ENCODE measurements at places on chromosomes 16 and 17.

- no peak for DNase-seq
Observed at GRCh38 chr17:11940904-11941303, 56.4 kb downstream of the ZNF18 start.

DNA sequence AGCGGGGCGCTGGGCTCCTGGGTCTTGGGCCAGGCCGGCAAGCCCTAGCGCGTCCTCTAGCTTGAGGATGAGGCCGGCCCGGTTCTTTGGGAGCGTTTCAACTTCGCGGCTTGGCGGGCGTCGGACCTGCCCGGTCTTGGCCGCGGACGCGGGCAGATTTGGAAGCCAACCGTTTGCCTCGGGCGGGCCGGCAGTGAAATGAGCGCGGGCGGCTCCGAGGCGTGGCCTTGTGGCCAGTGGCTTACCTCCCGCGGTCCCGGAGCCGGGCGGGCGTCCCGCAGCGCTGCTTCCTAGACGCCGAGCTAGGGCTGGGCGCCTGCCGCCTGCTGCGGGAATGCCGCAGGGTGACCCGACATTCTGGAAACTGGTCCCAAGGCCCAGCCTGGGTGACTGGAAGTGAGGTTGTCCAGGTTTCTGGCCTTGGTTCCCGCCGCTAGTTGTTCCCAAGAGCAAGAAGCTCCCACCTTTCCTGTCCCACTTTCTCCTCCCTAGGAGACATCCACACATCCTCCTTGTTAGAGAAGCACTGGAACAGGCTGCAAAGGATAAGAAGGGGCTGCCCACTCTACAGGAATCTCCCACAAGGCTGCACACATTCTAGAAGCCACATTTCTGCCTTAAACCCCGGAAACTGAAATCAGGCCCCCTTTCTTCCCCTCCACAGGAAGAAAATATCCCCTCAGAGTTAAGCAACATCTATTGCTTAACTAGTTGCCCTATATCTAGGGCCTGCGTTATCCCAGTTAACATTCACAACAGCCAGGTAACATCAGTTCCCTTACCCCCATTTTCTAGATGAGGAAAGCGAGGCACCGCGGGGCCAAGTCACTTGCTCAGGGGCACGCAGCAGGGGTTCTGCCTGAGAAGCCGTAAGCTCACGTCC is 4.5 kb upstream of the CBX8 start:
- peak; percentile 63 for DNase-seq

DNA sequence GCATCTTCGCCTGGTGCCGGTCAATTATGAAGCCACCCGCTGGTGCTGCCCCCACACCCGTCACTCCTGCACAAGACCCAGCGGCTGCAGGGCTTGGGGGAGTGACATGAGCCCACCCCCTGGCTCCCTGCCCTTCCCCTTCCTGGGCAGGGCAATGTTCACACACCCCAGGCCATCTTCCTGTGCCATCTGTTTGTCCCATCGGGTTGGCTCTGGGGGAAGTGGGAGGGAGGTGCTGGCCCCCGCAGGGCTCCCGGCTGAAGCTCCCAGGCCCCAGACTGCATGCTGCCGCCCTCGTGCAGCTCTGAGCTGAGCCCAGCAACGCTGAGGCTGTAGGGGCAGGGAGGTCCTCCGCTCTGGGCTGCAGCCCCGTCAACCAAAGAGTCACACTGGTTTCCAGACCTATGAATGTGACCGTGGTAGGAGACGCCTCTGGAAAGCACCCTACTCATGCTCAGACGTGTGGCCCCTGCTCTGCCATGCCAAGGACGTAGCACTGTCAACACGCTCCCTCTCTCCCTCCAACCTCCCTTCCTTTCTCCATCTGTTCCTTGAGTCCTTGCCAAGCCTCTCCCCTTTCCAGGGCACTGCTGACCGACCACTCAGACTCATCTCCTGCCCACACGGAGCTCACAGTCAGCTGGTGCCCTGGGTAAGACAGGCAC is 140.4 kb downstream of the ENGASE start:
- DNase-seq, result no peak

DNA sequence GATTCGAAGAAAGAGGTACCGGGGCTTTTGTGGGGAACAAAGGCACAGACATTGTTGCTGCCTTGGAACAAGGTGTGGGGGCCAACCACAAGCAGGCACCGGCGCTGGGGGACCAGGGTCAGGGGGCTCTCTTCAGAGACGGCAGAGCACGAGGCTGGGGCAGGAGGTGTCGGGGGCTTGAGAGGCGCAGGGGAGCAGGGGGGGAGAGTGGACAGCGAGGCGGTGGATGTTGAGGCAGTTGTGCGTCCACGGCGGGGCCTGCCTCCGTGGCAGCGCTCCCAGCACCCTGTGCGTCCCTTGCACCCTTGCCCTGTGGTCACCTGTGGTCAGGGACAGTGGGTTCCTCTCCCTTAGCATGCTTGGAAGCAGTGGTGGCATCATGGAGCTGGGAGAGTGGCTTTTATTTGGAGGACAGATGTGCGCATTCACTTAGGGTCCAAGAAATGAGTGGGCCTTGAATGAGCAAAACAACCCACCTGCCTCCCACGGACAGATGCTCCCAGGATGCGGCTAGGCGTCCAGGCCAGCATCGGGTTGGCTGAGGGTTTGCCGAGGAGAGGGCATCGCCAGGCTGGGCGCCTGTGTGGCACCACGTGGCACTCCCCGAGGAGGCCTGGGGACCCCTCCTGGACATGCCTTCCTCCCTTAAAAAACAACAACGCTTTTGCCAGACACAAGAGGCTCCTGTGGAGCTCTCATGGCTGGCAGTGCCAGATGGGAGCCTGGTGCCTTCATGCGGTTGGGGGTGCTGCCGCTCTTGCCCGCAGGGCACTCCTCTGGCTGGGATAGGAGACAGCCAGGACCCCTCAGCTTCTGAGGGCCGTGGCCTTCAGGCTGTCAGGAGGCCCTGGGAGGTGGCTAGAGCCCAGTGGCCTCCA is 113.0 kb downstream of the BANP start:
- no peak for DNase-seq

DNA sequence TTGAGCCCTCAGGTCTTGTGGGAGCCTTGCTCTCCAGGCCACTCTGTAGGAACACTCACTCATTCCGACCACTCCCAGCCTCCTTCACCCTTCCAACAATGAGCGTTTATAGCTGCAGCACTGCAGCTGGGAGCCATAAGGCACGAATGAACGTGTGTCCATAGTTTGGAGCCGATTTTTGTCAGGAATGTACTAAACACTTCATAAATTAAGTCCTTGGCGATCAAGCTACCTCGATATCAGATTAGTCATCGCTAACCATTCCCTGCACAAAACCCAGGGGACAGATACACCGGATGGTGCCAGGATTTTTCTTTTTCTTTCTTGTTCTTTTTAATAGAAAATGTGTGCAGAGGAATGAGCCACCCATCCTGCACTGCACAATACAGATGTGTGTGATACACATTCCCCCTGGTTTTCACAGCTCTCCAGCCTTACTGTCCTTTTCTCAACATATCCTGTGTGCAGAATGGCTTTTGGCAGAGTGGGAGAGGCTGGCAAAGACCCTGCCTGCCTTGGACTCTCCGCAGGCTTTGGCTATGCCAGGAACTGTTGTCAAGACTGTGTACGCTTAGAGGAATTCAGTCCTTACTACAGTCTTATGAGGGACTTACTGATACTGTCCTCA is 68.4 kb upstream of the ELAC2 start:
- DNase-seq, result no peak

DNA sequence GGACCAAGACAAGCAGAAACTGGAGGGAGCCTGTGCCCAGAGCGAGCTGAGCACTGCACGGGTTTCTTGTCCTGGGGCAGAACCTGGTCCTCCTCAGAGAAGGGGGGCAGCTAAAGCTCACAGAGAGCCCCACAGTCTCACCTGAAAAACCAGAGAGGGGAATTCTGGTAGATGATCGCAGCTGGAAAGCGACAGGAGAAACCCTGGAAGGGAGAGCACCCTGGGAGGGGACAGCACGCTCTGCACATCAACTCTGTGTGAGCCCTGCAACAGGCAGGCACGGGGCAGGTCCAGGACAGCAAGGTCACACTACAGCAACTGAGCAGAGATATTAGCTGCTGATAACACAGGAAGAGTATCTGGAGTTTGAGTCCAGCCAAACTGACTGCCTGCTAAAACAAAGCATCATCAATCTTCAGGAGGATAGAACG is 18.2 kb downstream of the ZCCHC14 start:
- no peak for DNase-seq

DNA sequence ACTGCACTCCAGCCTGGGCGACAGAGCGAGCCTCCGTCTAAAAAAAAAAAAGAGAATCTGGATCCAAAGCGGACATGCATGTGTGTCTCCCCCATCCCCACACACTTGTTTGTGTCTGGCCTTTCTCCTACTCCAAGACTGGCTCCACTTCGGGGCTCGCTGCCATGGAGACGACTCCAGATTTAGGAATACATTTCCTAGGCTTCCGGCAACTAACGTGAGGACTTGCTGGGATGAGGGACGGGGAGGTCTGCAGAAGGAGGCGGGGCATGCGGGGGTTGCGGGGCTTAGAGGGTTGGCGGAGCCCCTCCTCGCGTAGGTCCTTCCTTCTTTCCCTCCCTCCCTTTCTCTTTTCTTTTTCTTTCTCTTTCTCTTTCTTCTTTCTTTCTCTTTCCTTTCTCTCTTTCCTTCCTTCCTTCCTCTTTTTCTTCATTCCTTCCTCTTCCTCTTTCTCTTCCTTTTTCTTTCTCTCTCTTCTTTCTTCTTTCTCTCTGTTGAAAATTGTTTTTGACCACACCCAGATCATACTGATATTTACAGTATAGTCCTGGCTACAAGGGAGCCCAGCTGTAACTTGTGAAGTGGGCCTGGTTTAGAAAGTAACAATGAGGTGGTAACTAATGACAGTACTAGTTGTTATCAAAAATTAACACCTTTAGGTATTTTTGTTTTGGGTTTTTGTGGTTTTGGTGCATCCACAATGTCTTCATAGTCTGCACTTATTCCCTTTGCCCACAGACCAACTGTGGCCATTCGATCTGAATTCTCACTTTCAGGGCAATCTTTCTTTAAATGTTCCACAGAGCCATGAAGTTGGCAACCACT is 25.2 kb downstream of the MIS12 start:
- DNase-seq, result no peak

DNA sequence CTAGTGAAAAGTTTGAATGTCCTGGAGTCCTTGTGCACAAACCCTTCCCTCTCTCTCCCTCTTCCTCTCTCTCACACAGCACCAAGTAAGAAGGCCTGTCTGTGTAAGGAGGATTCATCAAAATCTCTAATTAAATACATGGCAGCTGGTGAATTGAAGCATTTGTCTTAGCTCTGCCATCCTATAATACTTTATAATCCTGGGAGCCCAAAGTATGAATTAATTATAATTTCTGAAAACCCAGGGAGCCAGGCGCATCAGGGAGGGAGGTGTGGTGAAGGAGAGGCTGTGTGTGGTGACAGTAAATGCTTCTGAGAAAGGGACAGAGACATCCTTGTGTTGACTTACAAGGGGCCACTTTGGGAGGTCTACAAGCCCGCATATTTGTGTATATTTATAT is 691.4 kb upstream of the EEF2KMT start:
- no peak for DNase-seq

GRCh38 chr17:62724398-62725146 is 83.5 kb downstream of the MARCHF10 start:
- DNase-seq, result peak; percentile 18

DNA sequence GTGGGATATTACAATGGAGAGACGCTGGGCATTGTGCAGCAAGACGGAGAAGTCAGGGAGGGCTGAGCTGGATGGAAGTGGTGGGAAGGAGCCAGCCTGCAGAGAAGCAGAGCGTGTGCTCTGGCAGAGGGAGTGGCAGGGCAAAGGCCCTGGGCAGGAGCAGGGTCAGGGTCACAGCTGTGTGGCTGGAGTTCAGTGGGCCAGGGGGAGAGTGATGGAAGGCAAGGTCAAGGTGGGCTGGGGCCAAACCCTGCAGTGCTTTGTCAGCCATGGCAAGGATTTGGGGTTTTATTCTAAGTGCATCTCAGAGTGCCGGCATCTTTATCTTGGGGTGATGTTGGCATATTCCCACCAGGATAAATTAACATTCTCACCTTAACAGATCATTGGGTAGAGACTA is 31.9 kb upstream of the C16orf78 start:
- DNase-seq, result no peak

Data from A172 (cell line).